ENCODE measurements at places on chromosomes 5 and 9. TPM values are rescaled to one million over a fixed set of nuclear protein-coding genes. Genes with fewer than 3 reads are reported as not detected.

DNA sequence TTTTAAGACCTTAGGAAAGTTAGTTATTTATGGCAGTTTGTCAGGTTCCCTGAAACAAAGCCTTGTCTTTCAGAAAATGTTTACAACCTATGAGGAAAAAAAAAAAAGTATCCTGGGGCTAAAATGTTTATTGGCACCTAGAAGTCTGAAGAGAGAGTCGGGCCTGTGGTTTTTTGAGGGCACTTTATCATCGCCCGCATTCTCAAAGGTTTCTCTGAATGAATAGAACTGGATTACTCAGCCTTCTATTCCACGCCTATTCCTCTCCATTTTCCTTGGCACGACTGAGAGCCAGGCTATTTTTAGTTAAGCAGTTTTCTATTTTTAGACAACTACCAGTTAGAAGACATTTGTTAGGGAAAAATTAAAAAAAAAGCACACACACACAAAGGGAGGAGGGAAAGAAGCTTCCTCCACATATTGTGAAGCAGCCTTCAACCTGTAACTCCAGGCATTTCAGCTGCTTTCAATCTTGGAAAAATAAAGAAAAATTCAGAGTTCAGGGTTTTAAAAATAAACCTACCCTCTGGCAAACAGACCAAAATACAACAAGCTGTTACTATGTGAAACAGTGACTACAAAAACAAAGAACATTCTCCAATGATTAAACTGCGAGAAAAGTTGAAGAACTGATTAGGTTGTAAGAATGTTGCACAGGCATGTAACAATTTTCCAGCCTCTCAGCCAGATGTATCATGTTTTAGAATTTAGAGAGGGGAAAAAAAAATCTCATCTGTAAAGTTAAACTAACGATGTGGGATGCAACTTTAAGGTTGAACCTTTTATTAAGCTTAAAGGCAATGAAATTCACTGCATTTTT lies 97.0 kb downstream of the MEF2C start:
- no peak for DNase-seq

- peak; percentile 31 for DNase-seq
These were observed 293.4 kb downstream of the YTHDC2 start for GRCh38 chr5:113806904-113807303.

GRCh38 chr9:92655896-92656536 lies 13.9 kb downstream of the IPPK start:
- no peak for DNase-seq

- DNase-seq: no peak
These were observed 511 bp upstream of the SPDL1 start for GRCh38 chr5:169583101-169583423.

DNA sequence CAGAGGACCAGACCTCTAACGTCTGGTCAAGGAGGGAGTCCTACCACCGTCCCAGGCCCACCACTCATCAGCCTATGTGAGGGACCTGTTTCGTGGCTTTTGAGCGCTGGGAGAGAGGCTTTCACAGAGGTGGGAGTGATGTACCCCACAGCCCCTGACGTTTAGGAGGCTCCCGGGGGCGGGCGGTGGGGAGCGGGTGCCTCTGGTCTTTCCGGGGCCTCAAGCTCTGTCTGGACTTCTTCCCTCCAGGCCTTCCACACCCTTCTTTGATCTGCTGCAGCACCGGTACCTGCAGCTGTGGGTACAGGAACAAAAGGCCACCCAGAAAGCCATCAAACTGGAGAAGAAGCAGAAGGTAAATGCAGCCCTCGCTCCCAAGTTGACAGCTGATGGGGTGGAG lies 45.1 kb upstream of the BARHL1 start:
- DNase-seq: no peak

DNA sequence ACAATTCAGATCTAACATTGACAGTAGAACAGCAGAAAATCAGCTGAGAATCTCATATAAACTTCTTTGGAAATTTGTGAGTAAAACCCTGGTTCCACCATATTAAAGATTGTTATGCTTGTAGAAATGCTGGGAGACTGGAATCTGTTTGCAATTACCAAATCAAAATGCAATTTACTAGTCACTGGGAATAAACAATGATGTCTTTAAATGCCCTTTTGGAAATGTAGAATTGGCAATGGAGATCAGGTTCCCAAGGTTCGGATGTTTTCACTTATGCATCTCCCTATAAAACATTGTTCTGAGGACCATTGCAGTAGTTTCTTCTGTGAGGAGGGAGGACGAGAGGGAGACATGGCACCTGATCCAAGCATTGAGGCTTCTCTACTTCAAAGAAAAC lies 384.4 kb downstream of the TMEM167A start:
- no peak for DNase-seq

- no peak for DNase-seq
These were observed 7.3 kb downstream of the PKD2L2 start for GRCh38 chr5:137896560-137896959.

DNA sequence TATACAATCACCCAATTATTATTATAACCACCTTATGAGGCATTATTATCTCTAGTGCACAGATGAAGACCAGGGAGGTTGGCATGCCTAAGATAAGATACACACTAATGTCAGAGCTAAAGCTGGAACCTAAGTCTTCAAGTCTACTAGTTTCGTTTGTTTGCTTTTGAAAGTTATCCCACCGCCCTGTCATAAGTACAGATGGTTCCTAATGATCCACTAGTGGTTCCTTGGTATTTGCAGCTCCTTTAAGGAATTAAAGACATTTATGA lies 14.1 kb downstream of the NDUFA8 start:
- no peak for DNase-seq

DNA sequence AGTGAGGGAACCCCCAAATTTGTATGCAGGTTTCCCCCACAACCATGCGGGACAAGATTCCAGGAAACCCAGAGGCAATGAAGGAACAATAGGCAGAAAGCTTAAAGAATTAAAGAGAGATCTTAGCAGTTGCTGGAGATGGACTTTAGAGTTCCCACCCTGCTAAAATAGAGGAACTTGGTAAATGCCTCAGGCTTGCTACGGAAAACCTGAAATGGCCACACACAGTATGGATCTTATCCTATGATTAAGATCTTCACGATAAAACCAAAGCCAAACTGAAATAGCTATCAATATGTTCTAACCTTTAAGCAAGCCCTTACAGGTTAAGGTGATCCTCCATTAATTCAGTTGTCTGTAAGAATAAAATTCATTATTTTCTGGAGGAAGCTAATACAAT lies 148.3 kb downstream of the RANBP17 start:
- no peak for DNase-seq

- DNase-seq: no peak
These were observed 22.3 kb upstream of the NFIB start for GRCh38 chr9:14336244-14336643.

- no peak for DNase-seq
These were observed 35.0 kb downstream of the AGXT2 start for GRCh38 chr5:35012796-35013195.

GRCh38 chr5:9947225-9947714 lies 302.4 kb downstream of the ATPSCKMT start:
- no peak for DNase-seq

DNA sequence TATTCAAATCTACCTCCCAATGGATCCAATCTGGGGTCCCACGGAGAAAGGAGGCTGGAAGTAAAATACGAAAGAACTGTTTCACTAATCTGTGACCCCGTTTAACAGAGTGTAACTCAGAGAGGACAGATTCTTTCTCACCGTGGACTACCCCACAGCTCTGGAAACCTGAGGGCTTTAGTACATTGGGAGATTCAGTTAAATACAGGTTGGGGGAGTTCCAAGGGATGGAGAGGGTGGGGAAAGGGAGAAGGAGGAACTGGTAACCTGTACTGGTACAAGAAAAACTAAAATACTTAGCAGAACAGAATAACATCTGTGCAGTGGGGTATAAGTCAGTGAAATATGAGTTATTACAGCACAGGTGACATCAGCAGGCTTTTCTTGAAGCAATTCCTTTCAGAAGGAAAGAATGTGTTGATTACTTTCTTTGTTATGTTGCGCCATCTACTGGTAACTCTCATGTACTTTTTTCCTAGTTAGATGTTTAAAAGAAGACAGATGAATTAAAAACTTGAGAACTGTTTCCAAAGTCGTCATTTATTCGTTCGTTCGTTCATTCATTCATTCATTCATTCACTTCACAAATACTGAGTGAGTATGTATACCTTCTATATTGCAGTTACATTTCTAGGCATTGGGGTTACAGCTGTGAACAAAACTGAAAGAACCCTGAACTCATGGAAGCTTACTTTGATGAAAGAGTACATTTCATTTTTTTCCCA lies 30.0 kb upstream of the STOM start:
- DNase-seq: no peak

DNA sequence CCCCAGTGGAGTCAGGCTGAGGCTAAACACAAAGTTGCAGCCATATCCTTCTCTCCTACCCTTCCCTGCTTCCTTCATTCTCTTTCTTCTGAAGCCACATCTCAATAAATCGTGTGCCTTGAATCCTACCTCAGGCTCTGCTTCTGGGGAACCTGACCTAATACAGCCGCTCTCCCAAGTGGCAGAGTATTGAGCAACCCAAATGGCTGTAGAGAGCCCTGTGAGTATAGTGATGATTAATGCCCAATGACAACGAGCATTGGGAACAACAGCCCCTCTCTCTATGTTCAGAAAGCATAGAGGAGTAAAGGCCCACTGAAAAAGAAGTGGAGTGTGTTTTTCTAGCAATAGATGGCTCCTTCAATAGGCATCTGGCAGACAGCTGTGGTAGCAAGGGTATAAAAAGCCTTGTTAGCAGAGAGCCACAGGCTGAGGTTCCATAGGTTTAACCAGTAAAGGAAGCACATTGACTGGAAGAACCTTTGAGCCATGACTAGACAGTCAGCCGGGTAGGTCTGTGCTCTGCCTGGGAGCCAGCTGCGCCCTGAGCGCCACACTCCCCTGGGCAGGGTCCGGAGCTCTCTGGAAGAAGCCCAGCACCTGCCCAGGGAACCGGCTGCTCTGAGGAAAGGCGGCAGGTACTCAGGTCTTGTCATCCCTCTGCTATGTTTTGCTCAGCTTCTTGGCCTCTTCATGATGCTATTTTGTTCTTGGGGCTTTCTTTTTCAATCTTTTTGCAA lies 22.6 kb upstream of the HSPA9 start:
- peak; percentile 7 for DNase-seq

DNA sequence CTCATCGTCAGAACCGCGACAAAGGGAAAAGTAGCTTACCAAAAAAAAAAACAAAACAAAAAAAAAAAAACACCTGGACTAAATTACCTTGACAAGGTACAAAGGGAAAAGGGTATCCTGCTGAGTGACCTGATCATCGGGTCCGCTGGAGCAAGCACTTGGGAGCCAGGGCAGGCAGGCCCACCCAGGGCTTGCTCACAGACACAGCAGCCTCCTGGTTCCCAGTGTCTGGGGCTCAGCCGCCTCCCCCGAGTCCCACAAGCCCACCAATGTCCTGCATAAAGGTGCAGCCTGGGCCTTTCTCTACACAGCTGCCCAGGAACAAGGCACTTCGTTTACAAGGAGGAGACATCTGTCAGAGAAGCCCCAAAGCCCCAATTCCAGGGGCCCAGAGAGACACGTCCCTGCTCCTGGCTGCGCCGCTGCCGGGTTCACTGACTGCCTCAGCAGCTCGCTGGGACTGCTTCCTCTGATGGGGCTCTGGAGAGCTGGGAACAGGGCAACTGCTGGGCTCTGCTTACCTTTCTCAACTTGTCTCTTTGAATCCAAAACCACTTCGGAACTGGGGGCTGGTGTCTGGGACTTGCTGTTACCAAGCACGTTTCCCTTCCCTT lies 63.4 kb downstream of the GOLM1 start:
- DNase-seq: no peak

GRCh38 chr9:12094046-12094445 lies 599.1 kb upstream of the TYRP1 start:
- DNase-seq: no peak

- no peak for DNase-seq
These were observed 15.6 kb upstream of the TJP2 start for GRCh38 chr9:69158471-69158870.

- DNase-seq: no peak
These were observed 1.5 kb downstream of the SV2C start for GRCh38 chr5:76084496-76085242.

DNA sequence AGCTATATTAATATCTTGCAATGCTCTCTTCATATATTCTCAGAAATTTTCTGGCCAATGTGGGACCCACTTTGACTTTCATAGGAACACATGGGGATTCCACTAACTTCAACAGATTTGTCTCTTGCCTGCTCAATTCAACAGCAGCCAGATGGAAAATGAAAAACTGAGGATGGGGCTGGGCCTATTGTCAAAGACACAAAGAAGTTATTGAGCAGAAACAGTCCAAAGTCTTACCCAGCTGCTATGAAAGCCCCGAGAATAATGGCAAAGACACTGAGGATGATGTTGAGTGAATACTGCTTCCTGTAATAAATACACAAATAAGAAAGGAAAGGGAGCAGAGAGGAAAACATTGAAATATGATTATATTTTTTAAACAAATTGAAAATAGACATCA lies 32.6 kb downstream of the SLC35D2 start:
- DNase-seq: no peak

DNA sequence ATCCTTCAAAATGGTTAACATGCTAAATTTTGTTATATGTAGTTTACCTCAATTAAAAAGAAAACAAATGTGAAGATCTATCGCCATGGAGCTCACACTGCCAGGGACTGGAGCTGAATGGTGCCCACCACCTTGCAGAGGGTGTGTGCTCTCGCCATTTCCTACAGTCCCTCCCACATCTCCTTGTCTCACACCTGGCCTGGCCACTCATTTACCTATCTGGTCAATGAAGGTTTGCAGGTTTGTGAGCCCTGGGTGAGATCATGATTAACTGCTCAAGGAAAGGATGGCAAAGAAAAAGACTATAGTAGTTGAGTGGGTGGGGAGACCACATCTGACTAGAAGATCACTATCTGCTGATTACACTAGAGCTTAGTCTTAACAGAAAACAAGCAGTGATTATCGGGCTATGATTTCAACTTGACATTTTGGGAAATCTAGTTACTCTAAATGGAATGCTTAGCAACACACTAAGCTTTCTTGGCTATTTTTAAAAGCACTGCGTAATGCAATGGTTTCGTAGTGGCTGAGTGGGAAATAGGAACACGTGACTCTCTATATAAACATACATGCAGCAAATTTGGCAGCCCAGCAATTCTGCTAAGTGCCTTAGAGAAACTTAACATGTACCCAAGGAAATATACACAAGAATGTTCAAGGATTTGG lies 27.3 kb downstream of the PUM3 start:
- no peak for DNase-seq

DNA sequence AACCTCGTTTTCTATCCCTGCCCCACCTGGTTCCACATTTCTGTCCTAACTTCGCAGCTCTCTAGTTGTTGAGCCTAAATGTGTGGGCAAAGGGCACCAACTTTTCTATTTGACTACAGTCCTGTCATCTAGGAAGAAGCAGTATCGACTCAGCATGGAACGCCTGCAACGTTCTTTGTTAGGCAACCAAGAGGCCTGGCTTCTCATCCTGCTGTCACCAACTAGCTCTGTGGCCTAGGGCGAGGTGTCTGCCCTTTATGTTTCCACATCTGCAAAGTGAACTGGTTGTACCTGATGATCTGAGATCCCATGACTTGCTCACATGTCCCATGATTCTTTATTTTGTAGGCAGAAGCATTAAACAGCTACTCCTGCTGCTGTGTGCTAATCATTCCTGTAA lies 248.9 kb downstream of the ADAMTSL1 start:
- DNase-seq: no peak

- DNase-seq: peak; percentile 54
These were observed 7.8 kb downstream of the NINJ1 start for GRCh38 chr9:93126151-93126781.

- DNase-seq: no peak
These were observed 9.7 kb upstream of the OBP2A start for GRCh38 chr9:135536216-135536615.

The TMEM215 gene
- total RNA-seq: not detected

The DND1 gene
- 0.24 TPM for total RNA-seq

The PCDHGA7 gene
- total RNA-seq: 7.2 TPM

The LCN1 gene
- total RNA-seq: not detected

The EQTN gene
- not detected for total RNA-seq

The PLAC8L1 gene
- total RNA-seq: not detected

The SPATA31C1 gene
- total RNA-seq: not detected

Data from Right ventricle myocardium inferior (tissue), 1 donor.